ENCODE measurements at places on chromosomes 2 and 18.
A peak's percentile ranks its signal among the peaks of the same experiment; 100 is the strongest.

DNA sequence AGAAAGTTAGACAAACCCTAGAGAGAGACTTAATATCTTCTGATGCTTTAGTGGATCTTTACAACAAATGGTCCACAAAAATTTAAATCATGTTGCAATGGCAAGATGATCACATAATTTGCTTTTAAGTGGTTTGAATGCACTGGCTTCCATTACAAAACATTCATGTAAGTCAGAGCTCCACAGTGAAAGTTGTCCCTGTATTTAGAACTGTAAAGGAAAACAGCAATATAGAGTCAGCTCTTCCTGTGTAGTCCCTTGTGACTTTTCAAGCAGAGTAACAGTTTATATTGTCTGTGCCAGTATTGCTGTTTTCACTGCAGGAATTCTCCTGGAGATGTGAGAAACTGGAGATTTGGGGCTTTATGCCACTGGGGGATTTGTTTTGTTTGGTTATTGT is 77.7 kb downstream of the MEIS1 start:
- no peak for DNase-seq

DNA sequence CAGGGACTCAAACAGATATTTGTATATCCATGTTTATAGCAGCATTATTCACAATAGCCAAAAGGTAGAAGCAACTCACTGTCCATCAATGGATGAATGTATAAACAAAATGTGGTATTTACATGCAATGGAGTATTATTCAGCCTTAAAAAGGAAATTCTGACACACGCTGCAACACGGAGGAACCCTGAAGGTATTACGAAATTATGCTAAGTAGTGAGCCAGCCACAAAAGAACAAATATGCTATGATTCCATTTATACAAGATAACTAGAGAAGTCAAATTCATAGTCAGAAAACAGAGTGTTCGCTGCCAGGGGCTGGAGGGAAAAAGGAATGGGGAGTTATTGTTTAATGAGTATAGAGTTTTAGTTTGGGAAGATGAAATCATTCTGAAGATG is 61.0 kb upstream of the CDKL4 start:
- DNase-seq: no peak

GRCh38 chr2:25825238-25825637 is 53.0 kb downstream of the ASXL2 start:
- DNase-seq: peak; percentile 66

DNA sequence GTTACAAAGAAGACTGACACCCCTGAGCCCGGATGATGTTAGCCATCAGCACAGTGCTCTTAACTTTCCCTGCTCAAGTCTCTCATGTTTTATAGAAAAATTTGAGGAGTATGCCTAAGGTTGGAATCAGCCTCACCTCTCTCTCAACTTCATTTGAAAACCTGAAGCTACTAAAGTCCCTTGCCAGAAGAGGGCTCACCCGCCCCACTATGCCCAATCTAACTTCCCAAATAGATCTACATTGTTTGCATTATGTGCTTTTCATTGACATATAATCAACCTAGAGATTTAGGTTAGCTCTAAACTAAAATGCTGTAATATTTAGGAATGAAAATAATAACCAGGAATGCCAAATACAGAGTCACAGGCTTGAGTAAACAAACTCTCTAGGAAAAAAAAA is 305.4 kb downstream of the NCKAP5 start:
- DNase-seq: no peak

GRCh38 chr18:30578707-30579106 is 463.8 kb downstream of the DSC3 start:
- DNase-seq: no peak

DNA sequence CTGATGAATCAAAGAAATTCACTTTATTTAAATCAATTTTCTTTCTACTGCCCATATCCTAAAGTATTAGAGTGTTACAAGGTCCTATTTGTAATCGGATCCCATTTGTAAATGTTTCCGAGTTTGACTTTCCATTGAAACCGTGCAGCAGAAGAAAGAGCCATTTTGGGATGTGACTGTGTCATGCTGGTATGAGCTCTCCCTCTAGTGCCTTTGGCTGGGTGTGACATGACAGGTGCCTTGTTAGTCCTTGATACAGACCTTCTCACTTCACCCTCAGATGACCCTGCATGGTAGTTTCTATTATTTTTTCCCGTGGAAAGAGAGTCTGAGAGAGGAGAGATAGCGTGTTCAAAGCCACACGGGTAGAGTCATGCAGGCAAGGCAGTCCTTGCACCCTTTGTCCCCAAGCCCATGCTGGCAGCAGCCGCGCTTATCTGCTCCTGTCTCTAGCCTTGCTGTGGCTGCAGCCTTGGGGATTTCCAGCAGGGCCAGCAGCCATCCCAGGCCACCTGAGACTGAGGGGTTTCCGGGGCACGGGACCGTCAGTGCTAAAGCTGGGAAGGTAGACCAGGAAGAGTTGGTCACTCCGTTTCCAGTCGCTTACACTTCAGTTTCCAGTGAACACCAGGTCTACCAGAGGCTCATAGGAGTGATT is 21.4 kb downstream of the CHMP1B start:
- no peak for DNase-seq

DNA sequence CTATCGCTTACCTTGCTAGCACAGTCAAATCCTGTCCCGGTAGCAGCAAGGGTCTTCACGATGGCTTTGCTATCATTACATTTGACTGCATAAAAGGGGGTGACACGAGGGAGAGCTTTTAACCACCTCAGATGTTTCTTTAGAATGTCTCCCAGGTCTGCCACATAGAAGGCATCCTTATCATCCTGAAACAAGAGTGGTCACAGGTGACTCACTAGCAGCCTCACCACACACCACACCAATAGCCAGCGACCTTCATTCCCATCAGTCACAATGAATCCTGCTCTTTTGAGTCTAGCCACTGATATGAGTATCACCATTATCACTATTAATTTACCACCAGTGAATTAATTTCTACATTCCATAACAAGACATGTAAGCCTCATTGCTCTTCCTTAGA is 3.7 kb downstream of the ODC1 start:
- DNase-seq: peak; percentile 78

- no peak for DNase-seq
Measured at GRCh38 chr2:198006733-198007132, 202.3 kb downstream of the PLCL1 start.

GRCh38 chr2:61510674-61511671 is 27.2 kb downstream of the XPO1 start:
- DNase-seq: no peak

GRCh38 chr2:222290401-222290735 is 8.4 kb downstream of the PAX3 start:
- no peak for DNase-seq

GRCh38 chr2:8196316-8196715 is 485.5 kb upstream of the ID2 start:
- no peak for DNase-seq

GRCh38 chr18:48918660-48919456 is 31.9 kb downstream of the SMAD7 start:
- DNase-seq: no peak

GRCh38 chr18:49685231-49685942 is 123.5 kb downstream of the LIPG start:
- no peak for DNase-seq

GRCh38 chr18:55090564-55091188 is 131.4 kb upstream of the CCDC68 start:
- DNase-seq: no peak

DNA sequence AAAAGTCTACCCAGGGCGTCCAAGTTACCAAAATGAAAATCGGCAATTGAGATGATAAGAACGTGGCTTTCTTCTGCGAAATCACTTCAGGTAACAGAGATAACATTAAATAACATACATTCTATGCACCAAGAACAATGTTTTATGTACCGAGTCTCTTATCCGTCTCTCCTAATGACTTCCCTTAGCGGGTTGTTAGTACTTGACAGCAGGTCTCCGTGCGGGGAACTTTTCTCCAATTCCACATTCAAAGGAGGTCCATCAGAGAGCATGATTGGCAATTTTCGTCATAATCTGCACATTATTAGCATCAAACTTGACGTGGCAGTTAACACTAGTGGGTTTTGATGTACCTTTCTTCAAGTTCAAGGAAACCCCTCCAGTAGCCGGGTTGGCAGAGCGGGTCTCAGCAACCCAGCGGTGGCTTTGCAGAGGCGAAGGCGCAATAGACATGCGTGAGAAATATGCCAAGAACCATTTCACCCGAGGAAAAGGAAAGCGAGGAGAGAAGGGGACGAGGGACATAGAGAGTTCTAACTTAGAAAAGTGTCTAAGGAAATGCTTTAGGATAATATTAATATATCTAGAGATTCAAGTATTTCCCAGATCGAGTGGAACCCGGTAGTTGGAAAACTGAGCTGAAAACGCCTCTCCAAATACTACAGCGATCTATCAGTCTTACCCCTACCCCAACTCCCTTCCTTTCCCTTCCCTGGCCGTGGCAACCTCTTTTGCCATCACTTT is 5.0 kb downstream of the EVX2 start:
- no peak for DNase-seq

DNA sequence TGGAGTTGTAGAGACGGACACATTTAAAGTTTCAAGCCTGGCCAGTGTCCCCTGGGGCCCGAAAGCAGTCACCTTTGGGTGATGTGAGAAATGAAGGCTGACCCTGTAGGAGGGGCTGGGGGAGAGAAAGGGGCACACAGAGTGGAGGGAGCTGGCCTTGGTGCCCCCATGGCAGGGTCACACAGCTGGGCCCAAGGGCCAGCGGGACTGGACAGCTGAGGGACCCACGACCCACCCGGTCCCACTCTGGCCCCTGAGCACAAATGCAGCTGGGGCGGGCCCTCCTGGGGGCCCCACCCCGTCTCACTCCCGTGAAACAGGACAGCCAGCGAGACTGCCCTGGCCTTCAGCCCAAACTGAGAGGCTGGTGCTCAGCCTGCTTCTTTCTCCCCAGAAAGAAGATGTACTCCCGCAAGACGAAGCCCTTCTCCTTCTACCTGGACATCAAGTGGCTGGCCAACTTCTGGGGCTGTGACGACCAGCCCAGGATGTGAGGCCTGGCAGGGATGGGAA is 6.1 kb downstream of the AGXT start:
- DNase-seq: no peak

DNA sequence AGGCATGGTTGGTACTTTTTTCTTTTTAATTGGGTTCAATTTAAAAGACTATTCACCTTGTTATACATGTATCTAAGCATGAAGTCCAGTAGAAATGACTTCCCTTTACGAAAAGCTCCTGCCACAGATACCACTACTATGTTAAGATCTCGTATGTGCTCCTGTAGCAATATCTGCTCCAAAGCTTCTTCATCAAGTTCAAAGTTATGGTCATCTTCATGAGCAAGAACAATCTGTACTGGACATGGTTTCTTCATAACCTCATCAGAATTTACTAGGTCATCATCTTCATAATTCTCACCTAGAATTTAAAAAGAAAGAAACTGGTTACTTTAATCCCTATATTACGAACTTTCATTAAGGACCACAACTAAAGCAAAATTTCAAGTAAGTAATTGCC is 33.9 kb downstream of the ATL2 start:
- no peak for DNase-seq

DNA sequence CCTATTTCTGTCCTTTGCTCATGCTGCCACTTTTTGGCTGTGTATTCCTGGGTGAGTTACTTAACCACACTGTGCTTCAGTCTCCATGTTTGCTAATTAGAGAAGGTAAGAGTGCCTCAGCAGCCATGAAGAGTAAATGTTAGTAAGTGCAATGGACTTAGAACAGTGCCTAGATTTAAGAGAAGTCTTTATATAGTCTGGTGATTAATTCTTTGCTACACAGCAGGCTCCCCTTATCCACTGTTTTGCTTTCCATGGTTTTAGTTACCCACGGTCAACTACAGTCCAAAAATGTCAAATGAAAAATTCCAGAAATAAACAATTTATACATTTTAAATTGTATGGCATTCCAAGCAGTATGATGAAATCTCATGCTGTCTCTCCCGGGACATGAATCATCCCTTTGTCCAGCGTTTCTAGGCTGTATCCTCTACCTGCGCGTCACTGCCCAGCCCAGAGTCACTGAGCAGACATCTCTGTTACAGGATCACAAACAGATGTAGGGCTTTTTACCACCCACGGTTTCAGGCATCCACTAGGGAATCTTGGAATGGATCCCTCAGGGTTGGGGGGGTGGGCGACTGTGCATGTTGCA is 91.0 kb downstream of the CTIF start:
- no peak for DNase-seq

DNA sequence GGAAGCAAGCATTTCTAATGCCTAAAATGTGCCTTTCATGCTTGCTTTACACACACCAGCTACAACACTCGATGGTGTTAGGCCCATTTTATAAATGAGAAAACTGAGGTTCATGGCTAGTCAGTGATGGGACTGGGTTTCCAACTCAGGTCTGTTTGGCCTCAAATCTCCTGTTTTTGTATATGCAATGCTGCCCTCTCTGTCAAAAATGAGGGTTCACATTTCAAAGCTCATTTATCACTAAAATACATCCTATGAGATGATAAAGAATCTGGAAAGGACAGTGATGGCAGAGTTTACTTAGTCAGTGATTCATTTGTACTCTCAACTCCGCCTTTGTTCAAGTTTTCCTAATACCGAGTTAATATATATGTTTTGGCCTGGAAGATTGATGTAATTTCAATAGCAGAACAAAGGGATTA is 92.3 kb downstream of the KCTD1 start:
- DNase-seq: no peak

DNA sequence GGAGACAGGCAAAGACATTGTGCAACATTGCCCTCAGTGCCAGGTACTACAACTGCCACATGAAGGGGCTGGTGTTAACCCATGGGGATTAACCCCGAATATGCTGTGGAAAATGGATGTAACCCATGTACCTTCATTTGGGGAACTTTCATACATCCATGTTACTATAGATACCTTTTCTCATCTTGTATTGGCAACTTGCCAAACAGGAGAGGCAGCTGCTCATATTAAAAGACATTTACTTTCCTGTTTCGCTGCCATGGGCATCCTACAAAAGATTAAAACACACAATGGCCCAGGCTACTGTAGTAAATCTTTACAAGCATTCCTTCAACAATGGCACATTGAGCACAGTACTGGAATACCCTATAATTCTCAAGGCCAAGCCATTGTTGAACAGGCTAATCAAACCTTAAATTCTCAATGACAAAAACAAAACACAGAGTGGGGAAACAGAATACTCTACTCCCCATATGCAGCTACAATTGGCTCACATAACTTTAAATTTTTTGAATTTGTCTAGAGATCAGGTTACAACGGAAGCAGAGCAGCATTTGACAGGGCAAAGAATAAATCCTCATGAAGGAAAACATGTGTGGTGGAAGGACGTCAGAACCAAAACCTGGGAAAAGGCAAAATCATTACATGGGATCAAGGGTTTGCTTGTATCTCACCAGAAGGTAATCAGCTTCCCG is 1723.5 kb upstream of the LRRTM1 start:
- DNase-seq: no peak

- no peak for DNase-seq
Measured at GRCh38 chr2:196233805-196234475, 62.6 kb upstream of the STK17B start.

GRCh38 chr2:236862526-236862925 is 223.2 kb upstream of the COPS8 start:
- DNase-seq: no peak

GRCh38 chr2:37167636-37168180 is 10.9 kb upstream of the EIF2AK2 start:
- no peak for DNase-seq

DNA sequence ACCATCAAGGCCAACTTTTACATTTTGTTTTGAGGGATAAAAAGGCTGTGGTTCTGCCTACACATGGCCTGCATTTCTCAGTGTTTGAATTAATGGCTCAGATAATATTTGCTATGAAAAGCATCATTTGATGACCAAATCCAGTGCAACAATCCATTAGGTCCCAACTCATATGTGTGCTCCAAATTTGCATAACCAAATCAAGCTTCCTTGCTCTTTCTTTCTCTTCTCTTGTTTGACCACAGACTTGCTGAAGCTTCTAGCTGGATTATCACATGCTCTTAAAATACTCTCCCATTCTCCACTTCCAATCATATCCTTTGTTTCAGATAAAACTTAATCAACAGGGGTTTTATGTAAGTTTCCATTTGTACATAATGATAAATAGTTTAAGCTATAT is 147.0 kb downstream of the TCF4 start:
- DNase-seq: no peak

All from stimulated activated CD4-positive, alpha-beta T cell treated with anti-CD3 and anti-CD28 coated beads, Interleukin-1b, Interleukin-23, amount 100 ng/mL, for 48 hours (primary cell).